ENCODE measurements at places on chromosomes 7 and 10.

DNA sequence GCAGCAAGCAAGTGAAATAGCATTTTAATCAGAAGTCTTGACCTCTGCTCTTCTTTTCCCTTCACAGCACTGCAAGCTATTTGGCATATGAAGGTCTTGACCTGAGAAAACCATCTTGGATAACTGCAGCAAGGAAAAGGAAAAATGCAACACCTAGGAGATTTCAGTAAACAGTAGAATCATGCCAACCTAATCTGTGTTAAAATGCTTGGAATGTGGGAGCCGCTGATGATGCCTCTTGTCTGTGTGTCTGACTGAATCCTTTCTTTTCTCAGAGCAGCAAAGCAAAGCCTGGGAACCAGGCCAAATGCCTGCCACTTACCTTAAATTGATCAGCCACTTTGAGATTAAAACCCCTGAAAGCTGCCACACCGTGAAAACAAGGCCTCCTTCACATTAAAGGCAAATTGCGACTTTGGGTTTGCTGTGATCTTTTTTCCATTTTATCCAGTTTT lies 80.4 kb upstream of the CDK6 start:
- DNase-seq = no peak

DNA sequence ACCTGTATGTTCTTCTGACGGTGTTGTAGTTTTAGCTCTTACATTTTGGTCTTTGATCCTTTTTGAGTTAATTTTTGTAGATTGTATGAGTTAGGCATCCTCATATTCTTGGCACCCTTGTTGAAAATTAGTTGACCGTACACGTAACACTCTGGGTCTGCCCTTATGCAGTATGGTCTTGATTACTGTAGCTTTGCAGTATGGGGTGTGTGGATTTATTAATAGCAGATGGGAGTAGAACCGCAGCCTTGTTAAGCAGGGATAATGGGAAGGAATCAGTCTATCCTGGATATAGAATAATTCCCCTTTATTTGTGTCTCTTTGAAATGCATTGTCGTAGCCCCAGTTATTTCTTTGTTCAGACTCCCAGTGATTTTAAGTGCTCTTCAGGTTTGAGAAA lies 95.5 kb downstream of the UBE3C start:
- no peak for DNase-seq

DNA sequence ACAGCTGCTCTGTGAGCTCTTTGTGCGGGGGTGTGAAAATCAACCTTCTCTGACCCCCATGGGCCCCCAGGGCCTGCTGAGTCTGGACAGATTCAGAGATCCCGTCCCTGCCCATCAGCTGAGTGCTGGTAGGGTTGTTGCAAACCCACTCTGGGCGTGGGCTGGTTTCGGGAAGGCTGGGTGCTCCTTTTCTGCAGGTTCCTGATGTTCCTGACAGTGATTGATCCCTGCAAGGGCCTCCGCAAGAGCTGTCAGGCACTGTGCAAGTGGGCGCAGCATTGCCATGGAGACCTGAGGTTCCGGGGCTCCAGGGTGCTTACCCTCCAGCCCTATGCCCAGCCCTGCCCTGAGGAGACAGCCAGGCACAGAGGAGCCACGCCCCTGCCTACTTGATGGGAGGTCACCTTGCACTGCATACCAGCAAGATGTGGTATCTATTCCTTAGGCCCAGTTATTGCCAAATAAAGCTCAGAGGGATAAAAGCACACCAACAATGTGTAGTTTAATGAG lies 44.3 kb upstream of the INPP5A start:
- DNase-seq = no peak

- DNase-seq = peak; percentile 1
Measured at GRCh38 chr10:60237977-60238758, 151.5 kb downstream of the ANK3 start.

DNA sequence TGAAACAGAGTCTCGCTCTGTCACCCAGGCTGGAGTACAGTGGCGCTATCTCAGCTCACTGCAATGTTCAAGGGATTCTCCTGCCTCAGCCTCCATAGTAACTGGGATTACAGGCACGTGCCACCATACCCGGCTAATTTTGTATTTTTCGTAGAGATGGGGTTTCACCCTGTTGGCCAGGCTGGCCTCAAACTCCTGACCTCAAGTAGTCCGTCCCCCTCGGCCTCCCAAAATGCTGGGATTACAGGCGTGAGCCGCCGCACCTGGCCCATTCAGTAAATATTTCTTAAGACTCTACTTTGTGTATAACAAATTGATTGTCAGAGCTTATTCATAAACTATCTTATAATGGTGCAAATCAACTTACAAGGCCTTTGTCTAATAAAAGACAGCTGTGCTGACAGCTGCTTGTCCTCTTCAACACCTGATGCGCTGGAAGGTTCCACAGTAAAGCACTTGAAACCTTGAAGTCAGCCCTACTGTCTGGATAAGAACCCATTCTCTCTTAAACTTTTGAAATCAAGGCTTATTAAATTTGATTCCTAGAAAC lies 14.7 kb downstream of the ECHDC3 start:
- no peak for DNase-seq

DNA sequence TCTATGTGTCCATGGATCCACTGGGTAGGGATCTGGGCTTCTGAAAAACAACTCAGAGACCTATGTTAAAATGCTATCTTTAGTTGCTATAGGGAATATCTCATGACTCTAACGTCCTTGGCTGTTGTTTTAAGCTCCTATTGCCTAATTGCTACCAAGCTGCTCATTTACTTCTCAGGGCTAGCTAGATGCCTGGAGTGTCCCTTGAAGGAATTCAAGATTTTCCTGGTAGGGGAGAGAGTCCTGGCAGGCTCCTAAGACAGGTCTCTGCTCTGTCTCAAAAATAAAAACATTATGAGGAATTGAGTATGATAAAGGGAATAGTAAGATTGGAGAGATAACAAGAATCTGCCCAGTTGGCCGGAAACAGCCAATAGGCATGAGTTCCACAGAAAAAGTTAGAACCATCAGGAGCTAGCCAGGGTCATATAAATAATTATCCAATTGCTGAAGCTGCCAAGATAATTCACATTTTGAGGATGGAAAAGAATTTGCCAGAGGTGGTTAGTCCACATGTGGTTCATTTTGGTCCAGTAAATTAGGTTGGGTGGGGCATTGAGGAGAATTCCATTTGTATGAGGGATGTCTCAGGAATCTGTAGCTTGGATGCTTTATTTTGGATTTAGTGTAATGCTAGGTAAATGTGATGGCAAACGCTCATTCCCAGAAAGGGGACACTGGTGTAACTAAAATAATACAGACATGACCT lies 362.7 kb upstream of the VSTM2A start:
- no peak for DNase-seq

GRCh38 chr7:155702616-155703015 lies 58.2 kb downstream of the RBM33 start:
- no peak for DNase-seq

DNA sequence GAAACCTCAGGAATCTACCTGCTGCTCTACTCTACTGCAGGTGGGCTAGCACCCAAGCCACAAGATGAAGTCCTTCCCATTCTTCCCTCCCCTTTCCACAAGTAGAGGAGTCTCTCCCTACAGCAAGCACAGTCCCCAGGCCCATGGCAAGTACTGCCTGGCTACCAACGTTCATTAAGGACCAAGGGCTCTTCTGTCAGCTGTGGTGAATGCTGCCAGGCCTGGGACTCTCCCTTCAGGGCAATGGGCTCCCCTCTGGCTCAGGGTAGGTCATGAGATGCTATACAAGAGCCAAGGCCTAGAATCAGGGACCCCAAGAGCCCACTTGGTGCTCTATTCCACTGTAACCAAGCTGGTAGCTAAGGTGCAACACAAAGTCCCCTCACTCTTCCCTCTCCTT lies 39.8 kb downstream of the SNX13 start:
- no peak for DNase-seq

DNA sequence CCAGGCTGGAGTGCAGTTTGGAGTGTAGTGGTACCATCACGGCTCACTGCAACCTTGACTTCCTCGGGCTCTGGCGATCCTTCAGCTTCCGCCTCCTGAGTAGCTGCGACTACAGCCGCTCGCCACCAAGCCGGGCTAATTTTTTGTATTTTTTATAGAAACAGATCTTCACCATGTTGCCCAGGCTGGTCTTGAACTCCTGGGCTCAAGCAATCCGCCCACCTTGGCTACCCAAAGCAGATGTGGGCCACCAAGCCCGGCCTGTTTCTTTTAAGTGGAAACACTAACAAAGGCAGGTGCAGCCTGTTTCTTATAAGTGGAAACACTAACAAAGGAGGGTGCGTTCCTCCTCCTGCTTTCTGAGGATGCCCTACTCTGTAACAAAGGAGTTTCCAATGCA lies 18.2 kb downstream of the PRF1 start:
- no peak for DNase-seq

GRCh38 chr10:12774204-12774894 lies 227.2 kb downstream of the CCDC3 start:
- no peak for DNase-seq

- DNase-seq = no peak
Measured at GRCh38 chr10:12727832-12728215, 273.7 kb downstream of the CCDC3 start.

DNA sequence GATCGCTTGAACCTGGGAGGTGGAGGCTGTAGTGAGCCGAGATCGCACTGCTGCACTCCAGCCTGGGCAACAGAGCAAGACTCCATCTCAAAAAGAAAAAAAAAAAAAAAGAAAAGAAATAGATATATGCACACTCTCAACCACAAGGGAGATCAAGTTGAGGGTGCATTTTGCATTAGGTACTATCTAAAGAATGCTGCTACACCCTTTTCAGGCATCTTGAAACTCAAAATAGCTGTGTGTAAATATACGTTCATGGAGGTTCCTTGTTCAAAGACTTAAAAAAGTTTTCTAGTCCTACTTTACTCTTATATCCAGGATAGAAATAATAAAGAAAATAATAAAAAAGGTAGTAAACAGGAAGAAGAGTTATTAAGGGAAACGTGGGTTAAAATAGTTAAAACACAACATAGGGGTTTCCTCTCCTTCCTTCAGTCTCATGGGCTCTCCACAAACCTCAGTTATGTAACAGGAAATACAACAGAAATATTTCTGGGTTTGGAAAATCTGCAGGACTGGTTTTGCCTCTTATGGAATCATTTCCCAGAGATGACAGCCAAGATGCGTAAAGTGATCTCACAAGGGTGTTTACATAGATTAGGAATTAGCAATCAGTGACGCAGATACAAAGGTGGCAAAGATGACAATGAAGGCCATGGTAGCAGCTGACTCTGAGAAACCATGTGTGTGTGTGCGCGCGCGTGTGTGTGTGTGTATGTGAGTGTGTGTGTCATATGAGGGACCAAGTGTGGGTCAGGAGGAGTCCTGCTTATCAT lies 15.1 kb downstream of the STEAP4 start:
- no peak for DNase-seq

- DNase-seq = no peak
Measured at GRCh38 chr10:108556186-108556585, 1367.1 kb downstream of the XPNPEP1 start.

GRCh38 chr7:47179812-47180515 lies 401.9 kb downstream of the TNS3 start:
- DNase-seq = peak; percentile 56

- peak; percentile 34 for DNase-seq
Measured at GRCh38 chr10:103605359-103606096, 112.0 kb downstream of the NEURL1 start.

DNA sequence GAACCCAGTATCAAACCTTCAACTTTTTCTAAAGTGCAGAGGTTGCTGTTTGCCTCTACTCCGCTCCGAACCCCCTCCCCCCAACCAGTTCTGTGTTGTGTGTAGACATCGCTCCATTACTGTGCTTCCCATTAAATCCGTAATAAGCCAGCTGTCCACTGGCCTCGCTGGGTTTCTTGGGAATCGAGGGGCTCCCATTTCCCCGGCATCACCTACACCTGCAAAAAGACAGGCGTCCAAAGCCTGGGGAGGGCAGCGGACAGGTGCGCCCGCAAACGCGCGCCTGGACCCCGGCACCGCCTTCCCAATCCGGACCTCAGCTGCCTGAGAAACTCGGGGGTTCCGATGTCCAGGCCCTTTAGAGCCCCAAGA lies 631 bp downstream of the RTKN2 start:
- no peak for DNase-seq

DNA sequence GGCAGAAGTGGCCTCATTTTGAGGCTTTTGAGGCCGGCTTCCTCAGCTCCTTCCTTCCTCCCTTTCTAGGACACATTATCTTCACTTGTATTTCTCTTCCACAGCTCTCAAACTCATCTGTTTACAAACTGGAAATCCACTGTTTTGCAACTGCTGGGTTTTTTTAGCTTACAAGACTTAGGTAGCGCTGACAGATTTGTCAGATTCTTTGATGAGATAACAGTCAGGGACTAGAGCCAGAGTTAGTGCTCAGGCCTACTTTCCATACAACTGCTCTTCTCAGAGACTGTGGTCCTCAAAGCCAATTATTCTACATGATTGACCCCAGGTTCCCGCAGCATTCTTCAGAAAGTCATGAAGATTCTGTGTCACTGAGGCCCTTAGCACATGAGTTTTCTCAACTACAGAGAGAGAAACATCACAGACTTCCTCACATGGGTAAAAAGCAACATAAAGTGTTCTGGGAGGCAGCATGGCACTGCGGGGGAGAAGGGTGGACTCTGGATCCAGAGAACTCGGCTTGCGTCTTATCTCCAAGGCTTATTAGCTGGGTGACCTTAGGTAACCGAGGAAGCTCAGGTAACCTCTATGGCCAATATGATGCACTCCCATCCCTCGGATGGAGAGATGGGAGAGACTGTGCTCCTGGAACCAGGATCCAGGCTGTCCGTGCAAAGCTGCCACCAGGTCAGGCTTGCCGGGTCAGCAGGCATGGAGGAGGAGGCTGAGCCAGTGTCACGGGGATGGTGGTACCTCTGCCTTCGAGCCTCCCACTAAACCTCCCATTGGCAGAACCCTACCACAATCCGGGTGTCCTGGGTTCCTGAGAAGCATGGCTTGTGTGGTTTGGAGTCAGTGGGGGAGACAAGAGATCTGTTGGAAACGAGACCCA lies 10.5 kb downstream of the DDC start:
- DNase-seq = no peak

DNA sequence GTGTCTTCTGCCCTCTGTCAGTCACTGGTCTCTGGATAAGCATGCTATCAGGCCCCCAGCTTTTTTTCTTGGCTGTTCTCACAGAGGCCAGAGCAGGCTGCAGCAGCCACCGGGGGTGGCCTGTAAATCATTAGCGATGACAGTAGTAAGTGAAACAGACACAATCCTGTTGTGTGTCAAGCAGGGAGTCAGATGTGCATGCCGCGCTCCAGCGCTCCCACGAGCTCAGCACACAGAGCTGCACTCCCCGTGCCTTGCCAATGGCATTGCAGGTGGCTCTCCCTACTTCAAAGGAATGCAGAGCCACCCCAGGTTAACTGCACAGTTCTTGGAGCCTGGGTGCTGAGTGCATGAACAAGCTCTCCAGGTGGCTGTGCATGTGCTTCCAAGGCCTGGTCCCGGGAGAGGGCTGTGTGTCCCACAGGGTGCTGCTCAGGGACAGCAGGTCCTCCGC lies 226.1 kb downstream of the GLRX3 start:
- no peak for DNase-seq

DNA sequence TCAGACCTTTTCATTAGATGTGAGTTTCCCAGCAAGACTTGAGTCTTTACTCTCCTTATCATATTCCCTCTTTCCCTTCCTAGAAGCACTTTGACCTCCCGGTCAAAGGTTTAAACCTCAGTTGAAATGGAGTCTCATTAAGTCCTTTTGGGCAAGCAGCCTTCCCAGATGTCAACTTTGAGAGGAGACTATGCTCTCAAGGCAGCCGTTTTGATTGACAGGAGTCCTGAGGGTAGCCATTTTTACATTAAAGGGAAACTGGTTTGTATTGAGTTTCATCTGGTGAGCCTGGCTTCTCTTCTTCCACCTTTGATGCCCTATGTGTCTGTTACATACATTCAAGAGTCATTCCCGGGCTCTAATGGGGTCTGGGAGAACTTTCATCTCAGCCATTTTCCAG lies 685.1 kb downstream of the LRMDA start:
- DNase-seq = no peak
